Chondrocyte (in vitro differentiated cells): ENCODE measurements at places on chromosomes 16 and 17.

DNA sequence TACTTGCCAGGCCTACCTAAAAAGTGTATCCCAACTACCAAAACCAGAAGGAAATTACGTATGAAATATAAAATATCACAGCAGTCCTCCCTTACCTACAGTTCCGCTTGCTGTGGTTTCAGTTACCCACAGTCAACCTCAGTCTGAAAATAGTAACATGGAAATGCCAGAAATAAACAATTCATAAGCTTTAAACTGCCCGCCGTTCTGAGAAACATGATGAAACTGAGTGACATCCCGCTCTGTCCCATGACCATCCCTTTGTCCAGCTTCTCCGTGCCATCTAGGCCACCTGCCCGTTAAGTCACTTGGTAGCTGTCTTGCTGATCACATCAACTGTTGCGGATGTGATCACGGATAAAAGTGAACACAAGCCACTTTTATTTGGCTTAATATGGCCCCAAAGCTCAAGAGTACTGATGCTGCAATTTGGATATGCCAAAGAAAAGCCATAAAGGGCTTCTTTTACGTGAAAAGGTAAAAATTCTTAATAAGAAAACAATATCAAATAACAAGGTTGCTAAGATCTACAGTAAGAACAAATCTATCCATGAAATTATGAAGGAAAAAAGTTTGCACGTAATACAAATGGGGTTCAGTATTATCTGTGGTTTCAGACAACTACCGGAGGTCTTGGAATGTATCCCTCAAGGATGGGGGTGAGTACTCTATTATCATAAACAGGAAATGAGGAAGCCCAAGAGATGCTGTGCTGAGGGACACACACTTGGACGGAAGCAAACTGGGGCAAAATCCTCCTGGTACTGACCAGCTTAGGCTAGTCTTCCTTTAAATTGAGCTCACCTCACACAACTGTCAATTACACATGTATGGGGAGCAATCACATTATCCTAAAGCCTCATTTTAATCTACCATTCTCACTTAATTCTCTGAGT is 8.2 kb downstream of the USP22 start:
- peaks cover 79% of the 10 kb centered on the region for H3K4me1 ChIP-seq
- peak overlapping the region; percentile 97 for H3K27ac ChIP-seq
- peak overlapping the region; percentile 40 for H3K4me3 ChIP-seq
- H3K36me3 ChIP-seq, result no peaks in the 10 kb centered on the region
- H3K27me3 ChIP-seq, result no peaks in the 10 kb centered on the region

DNA sequence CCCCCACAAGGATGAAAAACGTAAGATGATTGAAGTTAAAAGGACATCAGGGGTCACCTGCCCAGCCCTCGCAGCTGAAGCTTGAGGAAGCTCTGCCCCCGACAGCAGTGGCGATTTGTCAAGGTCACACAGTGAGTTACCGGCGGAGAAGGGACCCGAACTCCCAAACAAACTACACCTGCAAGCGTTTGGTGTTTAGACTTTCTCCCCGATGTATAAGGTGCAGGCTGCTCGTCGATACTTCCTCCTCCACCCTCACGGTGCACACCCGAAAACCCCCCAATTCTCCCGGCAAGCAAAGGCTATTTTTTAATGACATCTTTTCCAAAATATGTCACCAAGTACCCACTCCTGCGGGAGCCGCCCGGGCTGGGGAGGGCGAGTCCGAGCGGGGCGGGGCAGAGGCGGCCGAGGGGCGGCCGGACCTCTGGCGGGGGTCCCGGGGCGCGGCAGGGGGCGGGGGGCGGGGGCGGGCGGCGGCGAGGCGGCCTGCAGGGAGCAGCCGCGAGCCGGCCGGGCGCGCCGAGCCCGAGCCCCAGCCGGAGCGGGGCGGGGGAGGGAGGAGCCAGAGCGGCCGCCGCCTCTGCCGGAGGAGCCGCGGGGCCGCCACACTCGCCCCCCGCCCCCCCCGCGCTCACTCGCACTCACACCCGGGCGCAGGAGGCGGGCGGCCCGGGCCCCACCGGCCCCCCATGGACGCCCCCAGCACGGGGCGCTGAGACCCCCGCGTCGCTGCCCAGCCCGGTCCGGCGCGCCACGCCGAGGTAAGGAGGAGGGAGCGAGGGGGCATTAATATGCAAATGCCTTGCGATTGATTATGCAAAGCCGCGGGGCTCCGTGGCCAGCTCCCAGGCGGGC is at the start of gene THRA:
Gene THRA, plus strand, starts transcription at position 637 of the 858 bp plus-strand sequence. CDS start 11,524 bp downstream, outside the sequence.
- no peak for DNase-seq
- H3K27me3 ChIP-seq, result no peaks in the 10 kb centered on the region
- peak within 1 kb of the TSS; percentile 85 for H3K4me3 ChIP-seq
- H3K27ac ChIP-seq, result peak within 1 kb of the TSS; percentile 96
- no peaks in the 10 kb centered on the region for H3K36me3 ChIP-seq

DNA sequence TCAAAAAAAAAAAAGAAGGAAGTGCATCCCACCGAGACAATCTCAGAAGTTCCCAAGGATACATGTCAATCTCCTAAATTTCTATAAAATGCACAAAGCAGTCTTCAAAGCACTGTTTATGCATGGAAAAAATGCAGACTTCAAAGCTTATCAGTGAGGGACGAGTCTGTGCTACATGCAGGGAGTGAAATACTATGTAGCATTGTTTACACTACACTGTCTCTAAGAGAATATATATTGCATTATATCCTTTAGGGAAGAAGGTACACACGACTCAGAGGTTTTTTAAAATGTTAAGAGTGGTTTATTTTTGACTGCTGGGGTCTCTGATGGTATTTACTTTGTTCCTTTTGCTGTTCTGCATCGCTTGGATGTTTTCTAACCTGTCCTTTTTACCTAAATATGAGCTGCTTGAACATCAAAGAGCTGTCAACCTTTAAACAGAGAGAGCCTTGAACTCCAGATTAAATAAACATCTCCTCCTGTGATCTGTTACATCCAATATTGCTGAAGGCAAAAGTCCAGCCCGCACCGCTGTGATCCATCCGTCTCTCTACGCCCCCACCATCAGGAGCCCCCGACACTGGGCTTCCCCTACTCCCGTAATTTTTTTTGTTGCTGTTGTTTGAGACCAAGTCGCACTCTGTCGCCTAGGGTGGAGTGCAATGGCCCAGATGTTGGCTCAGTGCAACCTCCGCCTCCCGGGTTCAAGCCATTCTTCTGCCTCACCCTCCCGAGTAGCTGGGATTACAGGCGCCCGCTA is 1.4 kb downstream of the FBXO31 start:
- H3K4me3 ChIP-seq, result peak overlapping the region; percentile 79
- DNase-seq, result peak; percentile 37
- H3K27me3 ChIP-seq, result no peaks in the 10 kb centered on the region
- H3K4me1 ChIP-seq, result peaks cover 41% of the 10 kb centered on the region
- no peaks in the 10 kb centered on the region for H3K36me3 ChIP-seq

DNA sequence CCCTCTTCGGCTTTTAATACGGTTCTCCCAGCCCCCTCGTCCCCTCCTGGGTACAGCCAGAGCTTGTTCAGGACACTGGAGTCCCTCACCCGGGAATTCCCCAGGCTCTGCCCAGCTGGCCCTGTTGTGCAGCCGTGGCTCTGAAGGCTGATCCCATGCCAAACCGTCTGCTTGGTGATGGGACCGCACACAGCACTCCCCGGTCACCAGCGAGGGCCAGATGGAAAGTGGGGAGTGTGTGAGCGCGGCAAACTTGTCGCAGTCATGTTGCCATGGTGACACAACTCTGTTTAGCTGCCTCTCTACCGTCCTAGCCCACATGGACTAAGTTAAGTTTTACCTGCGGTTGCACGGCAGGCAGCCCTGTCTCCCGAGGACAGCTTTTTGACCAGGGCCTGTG is 107.9 kb downstream of the RAP1GAP2 start:
- H3K4me3 ChIP-seq, result no peak overlapping the region
- H3K4me1 ChIP-seq, result peaks cover under 1% of the 10 kb centered on the region
- H3K27me3 ChIP-seq, result peaks cover 2% of the 10 kb centered on the region
- peaks cover 4% of the 10 kb centered on the region for H3K36me3 ChIP-seq
